KBM-7 (cell line): ENCODE measurements at places on chromosomes 2 and 18.
A peak's percentile ranks its signal among the peaks of the same experiment; 100 is the strongest.

- DNase-seq, result no peak
Observed at GRCh38 chr2:17892770-17893534, 14.5 kb downstream of the KCNS3 start.

DNA sequence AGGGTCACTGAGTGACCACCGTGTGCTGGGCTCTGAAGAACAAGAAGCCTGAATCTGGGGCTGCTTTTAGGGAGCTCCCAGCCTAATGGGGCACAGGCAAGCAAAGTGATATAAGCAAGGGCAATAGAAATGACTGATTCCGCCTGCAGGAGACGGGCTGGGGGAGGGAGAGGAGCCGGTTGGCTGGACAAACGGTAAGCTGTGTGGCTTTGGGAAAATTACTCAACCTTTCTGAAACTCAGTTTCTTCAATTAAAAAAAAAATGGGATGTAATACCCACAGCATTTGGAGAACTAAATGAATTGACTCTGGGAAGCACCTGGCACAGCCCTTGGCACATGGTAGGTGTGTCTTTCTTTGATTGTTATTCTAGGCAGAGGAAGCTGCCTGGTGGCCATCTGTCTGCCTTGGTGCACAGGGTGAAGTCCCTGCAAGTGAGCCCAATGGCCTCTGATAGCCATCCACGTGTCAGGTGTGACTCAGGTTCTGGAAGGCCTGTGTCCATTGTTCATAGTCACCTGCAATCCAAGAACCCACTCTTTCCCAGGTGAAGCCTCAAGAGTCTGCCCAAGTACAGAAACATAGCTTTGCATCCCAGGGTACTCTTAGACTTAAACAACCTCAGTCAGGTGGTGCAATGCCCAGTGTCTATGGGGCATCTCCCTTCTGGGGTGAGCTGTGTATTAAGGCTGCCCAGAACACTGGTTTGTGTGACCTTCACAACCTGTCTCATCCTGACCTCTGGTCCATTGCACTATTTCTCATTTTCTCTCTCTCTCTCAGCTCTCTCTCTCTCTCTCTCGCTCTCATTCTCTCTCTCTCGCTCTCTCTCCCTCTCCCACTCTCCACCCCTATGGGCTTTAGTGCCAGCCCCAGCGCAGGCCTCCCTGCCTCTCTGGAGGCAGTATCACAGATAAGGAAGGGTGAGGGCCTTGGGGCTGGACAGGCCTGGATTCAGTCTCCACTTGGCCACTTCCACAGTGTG is 30.0 kb upstream of the NTSR2 start:
- DNase-seq, result no peak

DNA sequence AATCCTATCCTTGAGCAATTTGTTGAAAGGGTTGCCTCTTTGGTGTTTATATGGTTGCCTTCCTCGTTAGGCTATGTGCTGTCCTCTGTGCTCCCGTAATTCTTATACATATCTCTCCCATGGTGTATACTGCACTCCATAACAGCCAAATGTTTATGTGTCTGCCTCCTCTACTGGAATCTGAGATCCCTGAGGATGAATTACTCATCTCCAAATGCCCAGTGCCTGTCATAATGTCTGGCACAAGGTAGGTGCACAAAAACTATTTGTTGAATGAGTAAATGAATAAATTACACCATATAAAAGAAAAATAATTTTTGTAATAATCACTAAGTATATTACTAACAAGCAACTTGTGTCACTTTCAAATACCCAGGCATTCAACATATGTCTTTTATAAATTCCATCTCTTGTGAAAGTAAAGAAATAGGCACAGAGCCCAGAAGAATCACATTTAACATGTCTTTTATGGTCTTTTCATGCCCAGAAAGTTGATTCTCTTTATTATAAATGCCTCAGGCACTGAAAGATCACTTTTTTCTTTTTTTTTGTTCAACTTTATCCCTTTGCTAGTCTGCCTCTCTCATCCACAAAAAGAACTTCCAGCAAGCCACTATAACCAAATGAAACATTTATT is 164.9 kb downstream of the CCDC148 start:
- no peak for DNase-seq

DNA sequence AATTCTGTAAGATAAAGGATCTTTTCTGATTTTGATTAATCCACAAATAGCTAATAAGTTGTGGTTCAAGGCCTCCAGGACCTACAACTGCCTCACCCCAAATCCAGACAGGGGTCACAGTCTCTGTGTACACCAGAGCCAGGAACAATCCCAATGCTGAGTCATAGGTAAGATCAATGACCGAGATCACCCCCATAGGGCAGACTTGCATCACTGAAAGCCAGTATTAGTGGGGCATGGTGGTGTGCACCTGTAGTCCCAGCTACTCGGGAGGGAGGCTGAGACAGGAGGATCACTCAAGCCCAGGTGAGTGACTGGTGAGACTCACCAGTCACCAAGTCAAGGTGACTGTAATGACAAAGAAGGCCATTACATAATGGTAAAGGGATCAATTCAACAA is 12.9 kb downstream of the PARD6G start:
- DNase-seq, result no peak

DNA sequence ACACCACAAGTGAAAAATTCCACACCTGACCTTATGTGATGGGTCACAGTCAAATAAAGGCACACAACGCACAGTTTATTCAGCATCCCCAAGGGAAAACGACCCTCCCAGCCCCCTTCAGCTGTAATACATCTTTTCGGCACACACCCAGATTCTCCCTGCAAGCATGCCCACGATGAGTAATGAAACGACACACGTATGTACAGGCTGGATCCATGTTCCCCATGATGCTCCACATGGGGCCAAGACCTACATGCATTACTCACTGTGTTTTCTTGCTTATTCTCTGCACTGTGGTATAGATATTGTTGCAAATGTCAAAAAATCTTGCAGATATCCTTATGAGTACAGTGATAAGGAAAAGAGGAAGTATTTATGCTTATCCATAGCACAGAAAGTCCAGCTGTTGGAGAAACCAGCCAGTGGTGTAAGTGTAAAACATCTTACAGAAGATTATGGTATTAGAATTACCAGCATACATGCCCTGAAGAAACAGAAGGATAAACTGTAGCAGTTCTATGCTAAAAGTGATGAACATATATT is 32.5 kb upstream of the SGPP2 start:
- DNase-seq, result peak; percentile 66

DNA sequence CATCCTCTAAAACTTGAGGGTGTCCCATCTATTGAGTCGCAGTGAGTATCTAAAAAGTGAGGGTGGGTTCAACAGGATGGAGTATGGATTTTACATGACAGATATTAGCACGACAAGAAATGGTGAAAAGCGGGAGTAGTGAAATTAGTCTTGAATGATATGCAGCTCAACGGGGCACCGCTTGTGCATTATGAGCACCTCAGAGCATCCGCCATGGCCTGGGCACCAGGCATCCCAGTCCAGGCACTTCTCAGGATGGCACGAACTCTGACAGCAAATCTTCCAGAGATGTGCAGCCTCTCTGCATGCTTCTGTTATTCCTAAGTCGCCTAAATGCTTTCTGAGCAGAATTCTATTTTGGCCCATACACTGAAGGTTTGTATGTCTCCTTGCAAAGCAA is 57.1 kb downstream of the ZNF516 start:
- no peak for DNase-seq

DNA sequence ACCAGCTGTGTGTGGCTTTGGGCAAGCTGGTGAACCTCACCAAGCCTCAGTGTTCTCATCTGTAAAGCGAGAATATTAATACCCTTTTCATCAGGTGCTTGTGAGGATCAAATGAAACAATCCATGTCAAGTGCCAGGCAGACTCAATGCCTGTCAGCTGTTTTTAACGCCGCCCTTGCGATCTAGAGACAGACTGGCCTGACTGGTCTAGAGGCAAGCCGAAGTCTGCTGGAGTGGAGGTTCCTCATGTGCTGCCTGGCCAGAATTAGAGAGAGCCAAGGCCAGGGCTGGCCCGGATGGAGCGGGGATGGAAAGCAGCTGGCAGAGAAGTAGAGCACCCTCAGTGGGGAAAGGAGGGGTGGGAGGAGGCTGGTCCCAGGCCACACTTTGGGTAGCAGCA is 74.5 kb upstream of the B3GNT7 start:
- no peak for DNase-seq

DNA sequence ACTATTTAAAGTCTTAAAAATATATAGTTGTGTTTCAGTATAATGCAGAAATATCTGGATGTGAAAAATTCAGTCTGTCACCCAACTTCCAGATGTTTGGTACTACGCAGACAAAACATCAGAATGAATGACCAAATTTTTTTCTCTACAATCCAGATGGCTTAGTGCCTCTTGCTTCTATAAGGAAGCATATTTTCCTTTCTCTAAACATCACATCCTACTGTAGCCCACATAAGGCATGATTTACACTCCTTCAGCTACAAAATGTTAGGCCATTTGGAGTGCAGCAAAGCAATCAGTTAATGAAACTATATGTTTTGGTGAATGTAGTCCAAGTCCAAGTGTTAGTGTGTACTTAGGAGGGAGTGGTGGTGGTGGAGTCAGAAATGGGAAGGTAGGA is 162.9 kb upstream of the SIX2 start:
- DNase-seq, result no peak

DNA sequence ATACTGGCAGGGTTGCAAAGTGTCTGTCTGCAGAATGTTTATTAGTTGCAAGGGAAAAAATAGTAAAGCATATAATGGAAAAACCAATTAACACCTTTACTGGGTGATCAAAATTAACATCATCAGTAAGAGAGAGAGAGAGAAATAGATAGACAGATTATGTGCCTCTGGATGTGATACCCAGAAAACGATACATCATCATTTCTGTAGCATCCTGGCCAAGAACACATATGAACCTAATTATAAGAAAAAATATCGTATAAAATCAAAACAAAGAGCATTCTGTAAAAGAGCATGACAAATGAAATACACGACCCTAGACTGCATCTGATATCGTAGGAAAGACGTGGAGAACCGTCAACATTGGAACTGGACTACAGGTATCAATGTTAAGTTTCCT is 64.6 kb downstream of the SMC6 start:
- no peak for DNase-seq

GRCh38 chr2:45965871-45966498 is 314.5 kb downstream of the PRKCE start:
- no peak for DNase-seq

- no peak for DNase-seq
Observed at GRCh38 chr2:165192729-165193128, 11.1 kb downstream of the SCN3A start.

DNA sequence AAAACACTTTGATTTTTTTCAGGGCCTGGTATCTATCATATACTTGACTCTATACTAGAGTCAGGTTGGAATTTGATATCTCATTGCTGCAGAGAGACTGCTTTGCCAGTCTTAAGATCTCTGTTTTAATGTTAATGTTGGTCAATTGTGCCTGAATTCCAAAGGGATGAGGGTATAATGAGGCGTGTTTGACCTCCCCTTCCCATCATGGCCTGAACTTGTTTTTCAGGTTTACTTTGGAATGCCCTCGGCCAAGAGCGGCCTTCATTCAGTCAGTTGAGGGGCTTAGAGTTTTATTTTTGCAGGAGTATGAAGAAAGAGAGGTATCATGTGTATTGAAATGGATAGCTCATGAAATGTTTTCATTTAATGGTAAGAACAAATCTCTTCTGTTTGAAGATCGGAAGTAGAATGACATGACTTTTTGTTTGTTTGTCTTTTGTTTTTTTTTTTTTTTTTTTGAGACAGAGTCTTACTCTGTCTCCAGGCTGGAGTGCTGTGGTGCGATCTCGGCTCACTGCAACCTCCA is 119.0 kb downstream of the KIAA1328 start:
- DNase-seq, result no peak

DNA sequence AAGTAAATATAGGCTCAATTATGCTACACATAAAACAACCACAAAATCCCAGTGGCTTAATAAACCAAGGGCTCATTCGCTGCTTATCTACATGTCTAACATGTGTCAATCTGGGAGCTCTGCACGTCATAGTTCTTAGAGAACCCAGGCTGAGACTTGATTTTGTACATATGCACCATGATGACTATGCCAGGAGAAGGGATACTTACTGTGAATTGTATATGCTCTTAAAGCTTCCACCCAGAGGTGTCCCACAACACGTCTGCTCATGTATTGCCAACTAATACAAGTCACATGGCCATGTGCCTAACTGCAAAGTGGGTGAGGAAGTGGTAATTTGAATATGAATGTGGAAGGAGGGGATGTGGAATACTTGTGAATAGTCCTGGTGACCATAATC is 262.1 kb downstream of the CPS1 start:
- DNase-seq, result no peak

DNA sequence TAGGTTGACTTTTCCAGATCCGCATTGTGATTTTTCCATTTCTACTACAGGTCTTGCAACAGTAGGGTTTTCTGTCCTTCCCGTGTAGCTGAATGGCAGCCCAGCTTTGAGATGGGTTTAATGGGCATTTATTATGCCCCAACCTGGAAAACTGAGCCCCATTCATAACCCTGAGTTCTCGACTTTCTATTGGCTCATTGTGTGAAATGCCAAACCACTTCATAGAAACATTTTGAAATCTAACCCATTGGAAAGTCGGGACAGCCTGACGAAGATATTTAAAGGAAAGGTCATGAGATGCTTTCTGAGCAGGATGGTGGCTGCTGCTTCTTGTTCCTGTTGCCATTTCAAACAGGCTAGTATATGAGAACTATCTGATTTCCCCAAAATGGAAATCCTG is 203.5 kb downstream of the ZFP36L2 start:
- DNase-seq, result no peak

GRCh38 chr18:26322890-26323653 is 96.8 kb downstream of the TAF4B start:
- no peak for DNase-seq

DNA sequence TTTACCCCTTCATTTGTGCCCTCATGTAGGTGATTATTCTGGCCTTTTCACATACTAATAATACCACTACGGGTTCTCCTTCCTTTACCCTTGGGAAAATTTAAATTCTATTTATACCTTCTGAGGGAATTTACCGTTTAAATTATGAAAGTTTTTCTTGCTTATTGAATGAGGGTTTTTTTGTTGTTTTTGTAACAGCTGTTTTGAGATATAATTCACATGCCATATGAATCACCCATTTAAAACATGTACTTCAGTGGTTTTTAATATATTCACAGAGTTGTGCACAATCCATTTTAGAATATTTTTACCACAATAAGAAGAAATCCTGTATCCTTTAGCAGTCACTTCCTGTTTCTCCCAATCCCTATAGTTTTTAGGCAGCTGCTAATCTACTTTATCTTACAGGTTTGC is 54.7 kb downstream of the EML4 start:
- no peak for DNase-seq

DNA sequence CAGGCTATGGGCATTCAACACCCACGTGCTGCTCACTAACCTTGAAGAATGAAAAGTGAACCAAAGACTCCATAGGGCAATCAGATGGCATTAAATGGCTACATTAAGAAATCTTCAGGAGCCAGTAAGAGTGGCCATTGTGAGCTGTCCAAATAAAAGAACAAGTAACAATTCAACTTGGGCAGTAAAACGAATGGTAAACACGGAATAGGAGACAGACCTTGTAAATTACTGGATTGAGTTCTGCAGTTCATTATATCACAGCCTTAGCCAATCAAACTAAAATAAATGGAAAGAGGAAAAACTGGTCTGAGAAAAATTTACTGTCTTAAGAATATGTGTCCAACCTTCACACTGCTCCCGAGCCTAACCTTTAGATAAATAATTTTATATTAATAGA is 306.5 kb upstream of the ZNF521 start:
- no peak for DNase-seq
